NCI-H1436 (cell line): ENCODE measurements at places on chromosomes 4 and X.

- DNase-seq = no peak
Measured at GRCh38 chr4:7169134-7169533, 23.2 kb upstream of the SORCS2 start.

- no peak for DNase-seq
Measured at GRCh38 chr4:144357975-144358374, 217.5 kb upstream of the GYPA start.

DNA sequence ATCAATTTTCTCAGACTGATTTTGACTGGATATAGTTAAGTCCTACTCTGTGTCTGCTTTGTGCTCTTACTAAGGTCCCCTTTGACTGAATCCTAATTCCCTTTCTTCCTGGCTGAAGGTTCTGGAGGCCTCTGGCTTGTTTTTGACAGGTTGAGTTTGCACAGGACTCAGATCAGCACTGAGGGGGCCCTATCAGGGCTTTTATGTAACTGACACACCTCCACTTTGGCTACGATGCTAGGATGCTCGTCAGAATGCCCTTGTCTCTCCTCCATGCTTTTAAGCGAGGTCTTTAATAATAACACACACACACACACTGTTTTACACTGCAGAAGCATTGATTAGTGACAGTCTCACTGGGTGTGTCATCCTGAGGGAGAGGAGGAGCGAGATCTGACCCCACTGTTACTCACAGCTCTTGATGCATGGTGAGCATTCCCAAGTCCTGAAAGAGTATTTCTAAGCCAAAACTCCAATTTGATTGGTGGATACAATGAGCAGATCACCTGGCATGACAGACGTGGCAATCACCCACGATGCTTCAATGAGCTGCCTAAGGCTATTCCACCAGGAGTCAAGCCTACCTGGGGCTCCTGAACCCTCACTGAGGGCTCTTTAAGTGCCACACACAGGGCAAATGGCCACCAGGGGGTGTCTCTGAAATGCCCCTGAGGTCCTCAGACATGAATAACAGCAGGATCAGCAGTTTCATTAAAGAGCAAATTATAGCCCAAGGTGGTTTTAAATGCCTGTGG, 130.4 kb upstream of the CPEB2 start:
- no peak for DNase-seq

GRCh38 chrX:11765449-11765848, 7.4 kb downstream of the MSL3 start:
- DNase-seq = no peak

- no peak for DNase-seq
Measured at GRCh38 chrX:10821293-10821692, 200.9 kb upstream of the MID1 start.

- DNase-seq = no peak
Measured at GRCh38 chrX:30957753-30958152, 68.7 kb upstream of the TAB3 start.
